Omental fat pad (tissue), 4 donors: ENCODE measurements at places on chromosomes 7 and 10. TPM values are rescaled to one million over a fixed set of nuclear protein-coding genes. Genes with fewer than 3 reads are reported as not detected.

GRCh38 chr7:140989068-140989467 is 25.7 kb downstream of the MRPS33 start:
- DNase-seq, result no peak

GRCh38 chr7:38756521-38756920 is 125.3 kb upstream of the AMPH start:
- DNase-seq, result no peak

- DNase-seq, result no peak
Observed at GRCh38 chr10:71268247-71268691, 50.8 kb upstream of the SLC29A3 start.

GRCh38 chr10:22560096-22560912 is 154.1 kb downstream of the PIP4K2A start:
- DNase-seq, result no peak

DNA sequence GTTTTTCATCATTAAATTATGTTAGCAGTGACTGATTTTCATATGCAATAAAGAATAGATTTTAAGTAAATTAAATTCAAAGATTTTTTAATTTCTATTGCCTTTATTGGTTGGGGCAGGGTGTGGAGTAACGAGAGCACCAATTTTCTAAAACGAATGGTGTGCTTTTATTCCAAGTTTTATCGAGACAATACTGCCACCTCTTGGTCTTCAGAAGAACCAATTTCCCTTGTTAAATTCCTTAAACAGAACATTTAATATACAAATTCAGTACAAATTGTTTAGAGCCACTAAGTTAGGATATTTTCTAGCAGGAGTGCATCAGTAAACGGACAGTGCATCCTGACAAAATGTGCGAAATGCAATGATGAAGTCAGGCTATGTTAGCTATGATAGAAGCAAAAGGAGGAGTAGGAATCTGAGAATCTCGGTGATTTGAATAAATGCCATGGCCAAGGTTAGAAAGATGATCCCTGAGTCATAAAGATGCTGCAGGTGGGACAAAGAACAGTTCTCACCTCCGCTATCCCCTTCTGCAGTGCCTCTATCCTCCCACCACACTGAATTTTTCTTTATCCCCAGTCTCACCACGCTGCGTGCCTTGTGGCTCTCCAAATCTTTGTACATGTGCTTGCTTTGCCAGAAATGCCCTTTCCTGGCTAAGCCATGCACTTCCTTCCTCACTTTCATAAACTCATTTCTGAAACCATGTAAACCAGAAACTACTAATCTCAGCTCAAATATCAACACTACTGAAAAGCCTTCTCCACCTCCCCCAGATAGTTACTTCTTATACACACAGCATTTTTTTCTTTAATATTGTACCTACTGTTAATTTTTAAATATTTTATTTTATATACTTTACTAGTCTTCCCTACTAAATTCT is 31.9 kb upstream of the AGBL3 start:
- DNase-seq, result no peak

DNA sequence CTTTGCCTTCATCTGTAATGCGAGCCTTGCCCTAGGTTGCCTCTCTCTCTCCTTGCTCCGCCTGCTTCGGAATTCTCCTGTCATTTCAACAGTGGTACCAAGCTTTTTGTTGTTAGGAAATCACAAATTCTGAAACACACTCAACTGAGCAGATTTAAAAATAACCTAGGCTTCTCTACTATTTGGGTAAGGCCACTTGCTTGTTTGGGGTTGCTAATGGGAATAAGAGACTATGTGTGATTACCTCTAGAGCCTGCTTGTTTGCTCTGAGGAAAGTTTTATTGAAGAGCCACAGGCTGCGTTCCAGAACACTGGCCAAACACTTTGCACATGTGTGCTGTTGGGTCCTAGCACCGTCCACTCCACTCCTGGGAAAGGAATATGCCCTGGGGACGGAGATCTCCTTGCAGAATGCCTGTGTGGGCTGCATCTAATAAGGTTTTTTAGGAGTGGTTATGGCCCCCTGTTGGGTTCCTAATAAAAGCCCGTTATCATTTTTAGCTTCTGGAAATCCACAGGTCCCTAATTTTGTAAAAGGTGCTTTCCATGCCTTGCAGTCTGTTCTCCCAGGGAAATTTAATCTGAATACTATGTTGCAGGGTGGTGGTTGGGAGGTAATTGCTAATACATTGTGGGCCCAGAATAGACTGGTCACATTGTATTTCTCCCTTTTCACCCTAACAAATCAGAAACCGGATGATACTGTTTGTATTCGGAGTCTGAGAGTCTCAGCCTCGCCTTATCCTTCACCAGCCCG is 68.7 kb upstream of the KLF6 start:
- DNase-seq, result no peak

DNA sequence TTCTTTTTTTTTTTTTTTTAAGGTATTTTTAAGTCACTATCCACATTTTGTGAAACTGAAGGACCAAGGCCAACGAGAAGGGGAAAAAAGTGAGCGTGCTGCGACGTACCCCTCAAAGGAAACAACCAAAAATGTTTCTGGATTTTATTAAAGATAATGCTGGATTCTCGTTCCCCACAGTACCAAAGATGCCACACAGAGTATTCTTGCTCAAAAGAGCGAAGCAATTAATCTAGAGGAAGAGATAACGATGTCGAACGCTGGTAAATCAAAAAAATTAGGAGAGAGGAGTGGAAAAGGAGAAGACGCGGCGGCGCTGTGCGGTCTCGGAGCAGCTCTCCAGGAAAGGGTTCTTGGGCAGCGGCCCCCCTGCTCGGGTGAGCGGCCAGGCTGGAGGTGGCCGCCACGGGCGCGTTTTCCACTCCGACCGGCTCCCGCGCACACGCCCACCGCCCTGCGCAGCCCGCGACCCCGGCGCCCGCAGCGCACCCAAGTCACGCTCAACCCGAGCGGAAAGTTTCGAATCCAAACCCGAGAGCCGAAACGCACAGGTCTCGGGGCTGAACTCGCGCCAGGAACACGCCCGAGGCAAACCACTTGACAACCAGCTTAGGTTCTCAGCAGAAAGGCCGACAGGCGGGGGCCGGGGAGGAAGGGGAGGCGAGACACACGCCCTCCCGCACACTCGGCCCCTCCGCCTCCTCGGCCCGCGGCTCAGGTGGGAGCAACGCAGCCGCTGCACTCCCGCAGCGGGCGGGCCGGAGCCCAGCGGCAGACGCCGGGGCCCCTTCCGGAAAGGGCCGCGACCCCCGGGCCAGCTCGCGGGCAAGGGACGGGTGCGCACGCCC is 989 bp downstream of the SRPK2 start:
- no peak for DNase-seq

DNA sequence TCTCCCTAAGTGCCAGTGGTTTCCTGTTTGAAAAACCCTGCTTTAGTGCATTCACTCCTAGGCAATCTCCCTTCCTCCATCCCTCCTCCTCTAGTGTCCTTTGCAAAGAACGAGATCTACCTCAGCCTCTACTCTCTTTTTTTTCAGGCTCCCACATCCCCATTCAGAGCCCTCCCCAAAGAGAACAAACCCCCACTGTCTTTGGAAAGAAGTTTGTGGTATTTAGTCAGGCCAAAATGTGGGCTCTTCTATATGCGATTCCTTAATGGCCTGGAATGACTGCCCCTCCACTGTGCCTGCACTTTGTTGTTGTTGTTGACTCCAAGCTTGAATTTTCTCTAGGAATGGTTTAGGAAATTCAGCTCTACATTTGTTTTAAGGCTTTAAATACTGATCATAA is 36.3 kb downstream of the PALS2 start:
- DNase-seq, result no peak

GRCh38 chr10:43749145-43749576 is 100.5 kb upstream of the ZNF32 start:
- no peak for DNase-seq

DNA sequence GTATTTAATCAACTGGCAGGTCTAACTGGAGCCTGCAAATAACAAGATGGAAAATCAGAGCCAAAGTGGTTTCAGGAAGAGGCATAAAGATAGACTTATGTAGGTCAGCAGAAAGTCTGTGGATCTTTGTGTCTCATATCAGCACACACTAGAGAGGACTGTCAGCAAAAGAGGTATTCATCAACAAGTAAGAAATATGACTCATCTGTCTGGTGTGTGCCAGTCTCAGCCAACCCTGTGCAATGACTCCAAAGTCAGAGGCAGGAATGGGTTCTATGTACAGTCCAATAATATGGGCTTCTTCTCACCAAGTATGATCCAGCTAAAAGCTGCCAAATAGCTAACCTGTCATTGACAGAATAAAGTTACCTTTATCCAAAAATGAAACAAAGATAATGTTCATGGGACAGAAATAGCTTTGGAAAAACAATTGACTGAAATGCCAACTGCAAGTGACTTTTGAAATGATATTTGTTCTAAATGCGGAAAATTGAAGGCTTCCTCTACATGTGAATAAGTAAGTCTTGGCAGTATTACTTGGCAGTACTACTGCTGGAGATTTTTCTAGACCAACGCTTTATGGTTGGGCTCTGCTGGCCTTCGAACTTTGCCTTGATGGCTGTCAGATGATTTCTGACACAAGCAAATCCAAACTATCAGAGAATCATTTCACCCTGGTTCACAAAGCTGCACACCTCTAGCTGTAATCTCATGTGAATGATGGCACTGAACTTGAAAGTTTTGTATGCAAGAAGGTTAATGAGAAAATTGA is 272.3 kb upstream of the SEMA3C start:
- DNase-seq, result no peak

- no peak for DNase-seq
Observed at GRCh38 chr7:36107926-36108631, 45.0 kb upstream of the EEPD1 start.

DNA sequence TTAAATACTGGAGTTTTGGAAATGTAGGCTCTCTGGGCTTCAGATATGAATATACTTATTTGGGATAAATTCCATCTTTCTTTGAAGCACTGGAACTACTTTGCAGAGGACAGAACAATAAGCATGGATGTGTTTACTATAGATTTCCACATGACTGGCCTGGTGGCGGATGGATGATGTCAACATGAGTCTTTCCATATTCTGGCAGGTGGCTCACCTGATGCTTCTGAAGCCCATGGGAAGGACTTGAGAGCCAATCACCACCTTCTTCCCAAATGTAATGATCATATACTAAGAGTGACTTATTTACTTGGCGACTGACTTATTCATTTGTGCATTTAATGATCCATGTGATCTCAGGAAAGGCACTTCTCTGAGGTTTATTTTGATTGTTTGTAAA is 110.5 kb downstream of the FANK1 start:
- no peak for DNase-seq

SUGCT gene
- total RNA-seq, result 3.6 TPM

INSYN2A gene
- not detected for total RNA-seq

RRP12 gene
- 21.7 TPM for total RNA-seq

GPER1 gene
- 18.9 TPM for total RNA-seq

NEUROG3 gene
- total RNA-seq, result not detected

FBXL13 gene
- 3.2 TPM for total RNA-seq

SUN3 gene
- not detected for total RNA-seq

GRID1 gene
- 3.2 TPM for total RNA-seq
